Non-pigmented ciliary epithelial cell (primary cell): ENCODE measurements at places on chromosomes 3 and 15.

DNA sequence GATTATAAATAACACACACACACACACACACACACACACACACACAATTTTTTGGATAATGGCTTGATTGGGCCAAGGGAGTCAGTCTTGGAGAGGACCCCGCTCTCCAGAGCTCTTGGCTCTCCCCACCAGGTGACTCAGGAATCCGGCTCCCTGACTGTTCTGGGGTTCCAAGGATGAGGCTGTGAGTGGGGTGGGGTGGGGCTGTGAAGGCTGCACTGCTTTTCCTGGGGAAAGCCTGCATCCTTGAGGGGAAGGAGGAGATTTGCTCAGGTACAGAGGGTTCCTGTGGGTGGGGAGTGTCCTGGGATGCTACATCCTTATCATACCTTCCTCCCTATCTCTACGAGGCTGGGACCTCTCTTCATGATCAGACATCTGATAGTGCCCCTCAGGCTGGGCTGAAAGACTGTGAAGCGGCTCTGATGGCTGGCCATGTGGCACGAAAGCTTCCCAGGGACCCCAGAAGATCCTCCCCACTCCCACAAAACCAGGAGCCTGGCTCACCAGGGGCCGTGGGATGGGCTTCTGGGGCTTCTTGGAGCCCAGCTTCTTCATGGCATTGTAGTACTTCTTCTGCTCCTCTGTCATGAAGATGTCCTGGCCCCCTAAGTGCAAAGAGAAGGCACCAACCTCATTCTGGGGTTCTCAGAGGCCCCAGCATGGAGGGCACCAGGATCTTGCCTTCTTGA, 59.2 kb downstream of the EXOG start:
- DNase-seq = no peak

- peak; percentile 28 for DNase-seq
Observed at GRCh38 chr3:173191611-173192010, 50.6 kb upstream of the SPATA16 start.

DNA sequence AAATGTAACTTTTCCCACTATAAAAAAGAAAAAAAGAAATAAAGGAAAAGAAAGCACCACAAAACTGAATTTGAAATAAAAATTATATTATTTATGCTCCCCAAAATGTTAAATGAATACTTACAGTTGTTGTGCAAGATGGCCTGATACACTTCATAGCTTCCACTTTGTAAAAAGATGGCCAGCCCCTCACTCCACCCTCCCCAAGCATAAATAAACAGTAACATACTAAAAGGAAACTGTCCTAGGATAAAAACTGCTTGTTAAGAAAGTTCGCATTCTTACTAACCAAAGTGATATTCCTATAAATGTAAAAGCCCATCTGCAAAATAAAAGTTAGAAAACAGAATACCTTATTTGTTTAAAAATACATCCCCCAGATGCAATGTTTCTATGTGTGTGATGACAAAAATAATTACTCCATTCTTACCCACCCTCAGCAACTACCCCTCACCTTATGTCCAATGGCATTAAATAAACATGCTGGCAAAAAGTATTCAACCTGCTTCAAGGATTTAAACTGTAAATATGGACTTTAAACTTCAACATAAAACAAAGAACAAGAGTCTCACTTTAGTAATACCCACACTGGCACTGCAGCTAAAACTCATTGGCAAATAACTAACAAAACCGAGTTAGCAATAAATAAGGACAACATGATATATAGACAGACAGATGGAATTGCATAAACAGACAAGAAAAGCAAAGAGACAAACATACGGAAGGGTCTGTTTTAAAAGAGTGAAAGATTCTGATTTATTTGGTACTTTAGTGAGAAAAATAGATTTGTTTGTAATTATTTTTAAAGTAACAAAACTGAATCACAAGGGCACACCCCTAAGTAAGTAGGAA, 47.7 kb downstream of the ZBTB20 start:
- no peak for DNase-seq

DNA sequence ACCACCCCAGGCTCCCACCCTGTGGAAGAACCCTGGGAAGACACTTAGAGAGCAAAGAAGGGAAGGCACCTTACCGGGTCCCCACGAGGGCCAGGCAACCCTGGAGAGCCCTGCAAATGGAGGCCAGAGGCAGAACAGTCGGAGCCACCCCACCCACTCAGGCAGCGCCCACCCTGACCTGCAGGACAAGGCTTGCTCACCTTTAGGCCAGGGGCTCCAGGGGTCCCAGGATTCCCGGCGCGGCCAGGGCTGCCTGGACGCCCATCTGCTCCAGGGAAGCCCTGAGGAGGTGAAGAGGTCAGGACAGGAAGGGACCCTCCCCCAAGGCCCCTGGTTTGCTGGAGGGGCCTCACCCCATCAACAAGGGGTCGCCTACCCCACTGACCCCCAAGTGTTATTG, 10.3 kb downstream of the COL7A1 start:
- no peak for DNase-seq

- DNase-seq = no peak
Observed at GRCh38 chr15:98906712-98907083, 100.9 kb downstream of the PGPEP1L start.

GRCh38 chr3:179829401-179829800, 176.6 kb downstream of the USP13 start:
- DNase-seq = no peak

- no peak for DNase-seq
Observed at GRCh38 chr3:174232658-174233429, 626.3 kb upstream of the NAALADL2 start.

GRCh38 chr3:117439812-117440211, 730.2 kb downstream of the TUSC7 start:
- DNase-seq = no peak

- DNase-seq = no peak
Observed at GRCh38 chr15:66966256-66966655, 99.1 kb upstream of the SMAD3 start.

- DNase-seq = peak; percentile 22
Observed at GRCh38 chr3:141738891-141739363, 829 bp downstream of the RNF7 start.

DNA sequence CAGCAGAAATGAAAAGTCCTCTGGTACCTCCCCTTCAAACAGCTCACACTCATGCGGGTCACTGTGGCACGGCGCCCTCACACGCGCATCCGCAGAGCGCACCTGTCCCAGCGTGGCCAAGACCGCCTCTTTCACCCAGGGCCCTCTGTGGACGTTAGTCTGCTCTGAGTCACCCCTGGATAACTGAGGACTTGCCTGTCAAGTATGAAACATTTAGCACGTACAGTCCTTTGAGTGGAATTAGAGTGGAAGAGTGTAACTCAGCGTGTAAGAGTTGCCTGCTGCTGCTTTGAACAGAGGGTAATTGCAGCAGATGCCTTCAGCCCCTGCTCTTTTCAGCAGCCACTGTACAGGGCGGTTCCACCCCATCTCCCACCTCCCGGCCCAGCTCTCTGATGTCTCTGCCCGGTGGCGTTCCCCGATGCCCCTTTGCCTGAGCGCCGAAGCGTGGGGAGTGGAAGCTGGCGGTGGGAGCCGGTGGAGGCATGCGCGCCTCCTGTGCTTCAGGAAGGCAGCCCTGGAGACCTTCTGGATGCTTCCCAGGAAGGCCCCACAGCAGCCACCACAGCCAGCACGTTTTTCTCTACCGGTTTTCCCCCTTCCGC, 23.0 kb downstream of the CPN2 start:
- no peak for DNase-seq

DNA sequence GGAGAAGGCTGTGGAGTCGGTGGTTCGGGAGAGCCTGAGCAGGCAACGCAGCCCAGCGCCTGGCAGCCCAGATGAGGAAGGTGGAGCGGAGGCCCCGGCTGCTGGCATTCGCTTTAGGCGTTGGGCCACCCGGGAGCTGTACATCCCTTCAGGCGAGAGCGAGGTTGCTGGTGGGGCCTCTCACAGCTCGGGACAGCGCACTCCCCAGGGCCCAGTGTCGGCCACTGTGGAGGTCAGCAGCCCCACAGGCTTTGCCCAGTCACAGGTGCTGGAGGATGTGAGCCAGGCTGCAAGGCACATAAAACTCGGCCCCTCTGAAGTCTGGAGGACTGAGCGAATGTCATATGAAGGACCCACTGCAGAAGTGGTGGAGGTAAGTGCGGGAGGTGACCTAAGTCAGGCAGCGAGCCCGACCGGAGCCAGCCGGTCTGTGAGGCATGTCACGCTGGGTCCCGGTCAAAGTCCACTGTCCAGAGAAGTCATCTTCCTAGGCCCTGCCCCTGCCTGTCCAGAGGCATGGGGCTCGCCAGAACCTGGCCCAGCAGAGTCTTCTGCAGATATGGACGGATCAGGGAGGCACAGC, 26.7 kb downstream of the SYNM start:
- DNase-seq = no peak

DNA sequence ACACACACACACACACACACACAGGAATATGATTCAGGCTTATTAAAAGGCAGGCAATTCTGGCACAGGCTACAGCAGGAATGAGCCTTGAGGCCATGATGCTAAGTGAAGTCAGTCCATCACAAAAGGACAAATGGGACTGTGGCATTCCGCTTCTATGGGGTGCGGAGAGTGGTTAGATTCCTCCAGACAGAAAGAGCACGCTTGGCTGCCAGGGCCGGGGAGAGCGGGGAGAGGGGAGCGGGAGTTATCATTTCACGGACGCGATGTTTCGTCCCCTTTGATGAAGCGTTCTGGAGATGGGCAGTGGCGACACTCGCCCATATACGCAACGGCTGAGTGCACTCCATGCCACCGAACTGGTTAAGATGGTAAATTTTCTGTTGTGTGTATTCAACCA, 58.5 kb upstream of the FAM174B start:
- DNase-seq = no peak

DNA sequence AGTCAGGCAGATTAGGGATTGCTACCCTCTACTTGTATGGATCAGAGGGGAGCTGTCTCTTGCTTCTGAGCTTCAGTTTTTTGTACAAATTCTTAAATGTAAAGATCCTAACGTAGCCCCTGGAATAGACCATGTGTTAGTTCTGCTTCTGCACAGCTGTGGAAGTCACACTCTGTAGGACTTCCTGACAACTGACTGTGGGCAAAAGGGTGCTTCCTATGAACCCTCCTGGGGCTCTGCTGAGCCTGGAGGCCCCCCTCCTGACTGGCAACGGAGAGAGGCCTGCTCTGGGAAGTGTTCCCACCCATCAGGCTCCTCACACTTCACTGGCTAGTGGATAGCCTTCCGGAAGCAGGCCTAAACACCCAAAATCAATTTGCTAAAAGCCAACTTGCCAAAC, 131.0 kb downstream of the RPLP1 start:
- no peak for DNase-seq

- no peak for DNase-seq
Observed at GRCh38 chr3:189961522-189962161, 159.1 kb downstream of the P3H2 start.
